ENCODE measurements at places on chromosomes 5 and 9. TPM values are rescaled to one million over a fixed set of nuclear protein-coding genes. Genes with fewer than 3 reads are reported as not detected.

Gene FGFR4
- polyA plus RNA-seq, result 45.0 TPM

DNA sequence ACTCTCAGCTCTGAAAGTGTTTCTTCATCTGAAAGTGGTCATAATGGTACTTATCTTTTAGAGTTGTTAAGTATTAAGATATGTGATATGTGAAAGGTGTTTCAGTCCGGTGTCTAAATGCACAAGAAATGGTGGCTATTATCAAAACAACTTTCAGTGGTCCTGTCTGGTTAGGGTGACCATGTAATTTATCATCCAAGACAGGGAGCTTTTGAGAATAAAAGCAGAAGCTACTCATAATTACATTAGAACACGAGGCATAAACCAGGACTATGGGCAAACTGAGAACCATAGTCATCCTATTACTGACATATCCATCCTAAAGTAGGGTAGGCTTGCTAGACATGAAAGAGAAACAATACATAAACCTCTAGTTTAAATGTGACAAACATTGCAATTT is 418.1 kb upstream of the SEMA6A start:
- no peak for DNase-seq

DNA sequence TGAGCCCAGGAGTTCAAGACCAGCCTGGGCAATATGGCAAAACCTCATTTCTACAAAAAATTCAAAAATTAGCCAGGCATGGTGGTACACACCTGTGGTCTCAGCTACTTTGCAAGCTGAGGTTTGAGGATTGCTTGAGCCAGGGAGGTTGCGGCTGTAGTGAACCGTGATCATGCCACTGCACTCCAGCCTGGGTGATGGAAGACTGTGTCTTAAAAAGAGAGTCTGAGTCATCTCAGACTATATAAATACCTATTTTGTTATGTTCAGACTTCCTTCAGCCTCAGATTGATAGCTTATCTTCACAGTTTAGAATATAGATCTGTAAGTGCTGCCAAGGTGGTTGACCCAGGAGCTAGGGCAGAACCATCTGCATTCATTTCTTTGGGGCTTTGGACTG is 1.6 kb upstream of the PAIP2 start:
- DNase-seq, result no peak

Gene SHROOM1
- 16.2 TPM for polyA plus RNA-seq

- no peak for DNase-seq
Observed at GRCh38 chr5:27818888-27819287, 780.5 kb upstream of the CDH9 start.

DNA sequence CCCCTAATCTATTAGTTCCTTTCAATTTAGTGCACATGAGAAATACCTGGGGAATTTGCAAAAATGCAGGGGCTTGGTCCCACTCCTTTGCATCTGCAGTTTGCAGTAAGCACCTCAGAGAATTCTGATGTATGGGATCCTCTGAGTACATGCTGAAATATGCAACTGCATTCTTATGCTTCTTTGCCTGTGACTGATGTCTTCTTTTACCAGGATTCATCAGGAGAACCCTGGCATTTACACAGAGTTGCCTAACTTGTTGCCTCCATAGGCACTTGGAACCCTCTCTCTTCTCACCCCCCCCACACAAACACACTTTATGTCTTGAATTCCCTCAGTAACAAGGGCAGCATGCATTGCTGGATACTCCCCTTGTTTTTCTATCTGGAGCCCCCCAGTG is 173.1 kb downstream of the KDM4C start:
- no peak for DNase-seq

DNA sequence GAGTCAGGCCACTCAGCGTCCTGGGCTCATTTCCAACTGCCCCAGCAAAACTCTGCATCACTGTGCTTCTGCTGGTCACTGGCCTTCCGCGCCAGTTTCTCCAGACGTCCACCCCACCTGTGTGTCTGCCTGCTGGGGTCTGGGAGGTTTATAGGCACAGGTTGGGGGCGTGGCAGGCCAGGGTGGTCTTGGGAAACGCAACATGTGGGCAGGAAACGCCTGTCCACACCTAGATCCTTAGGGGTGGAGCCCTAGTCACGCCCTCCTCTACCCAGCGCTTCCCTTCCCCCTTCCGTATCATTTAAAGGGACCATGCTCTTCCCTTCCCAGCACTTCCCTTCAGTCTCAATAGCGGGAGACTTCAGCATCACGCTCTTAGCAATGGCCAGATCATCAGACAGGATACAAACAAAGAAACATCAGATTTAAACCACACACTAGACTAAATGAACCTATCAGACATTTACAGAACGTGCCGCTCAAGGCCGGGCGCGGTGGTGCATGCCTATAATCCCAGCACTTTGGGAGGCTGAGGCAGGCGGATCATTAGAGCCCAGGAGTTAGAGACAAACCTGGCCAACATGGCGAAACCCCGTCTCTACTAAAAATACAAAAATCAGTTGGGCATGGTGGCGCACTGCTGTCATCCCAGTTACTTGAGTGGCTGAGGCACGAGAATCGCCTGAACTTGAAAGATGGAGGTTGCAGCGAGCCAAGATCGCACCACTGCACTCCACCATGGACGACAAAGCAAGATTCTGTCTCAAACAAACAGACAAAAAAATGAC is 11.8 kb upstream of the BTNL9 start:
- no peak for DNase-seq

GRCh38 chr5:26894719-26895263 is 143.6 kb downstream of the CDH9 start:
- no peak for DNase-seq

GRCh38 chr9:88980740-88981203 is 10.5 kb upstream of the S1PR3 start:
- no peak for DNase-seq

DNA sequence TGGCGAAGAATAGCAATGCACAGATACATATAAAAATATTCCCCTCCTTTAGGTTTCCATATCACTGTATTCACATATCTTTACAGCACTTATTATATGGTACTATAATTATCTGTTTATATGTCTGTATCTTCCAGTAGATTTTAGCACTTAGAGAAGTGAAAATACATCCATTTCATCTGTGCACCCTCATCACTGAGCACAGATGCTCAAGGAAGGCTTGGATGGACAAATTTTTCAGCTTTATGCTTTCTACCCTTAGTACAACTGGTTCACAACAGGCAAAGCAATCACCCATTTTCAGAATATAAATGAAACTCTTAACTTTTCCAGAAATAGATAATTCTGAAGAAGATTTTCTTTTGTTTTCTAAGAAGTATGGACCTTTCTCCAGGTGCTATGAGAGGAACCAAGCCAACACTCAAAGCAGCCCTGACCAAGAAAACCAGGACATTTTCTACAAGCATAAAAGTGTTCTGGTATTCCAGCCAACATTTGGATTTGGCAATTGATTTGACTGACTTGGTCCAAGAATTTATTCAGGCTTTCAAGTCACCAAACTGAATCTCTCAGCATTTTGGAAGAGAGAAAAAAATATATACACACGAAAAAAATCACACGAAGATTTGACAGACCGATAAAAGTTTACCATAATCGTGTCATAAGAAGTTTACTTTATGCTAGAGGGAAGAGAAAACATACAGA is 170.2 kb upstream of the CD180 start:
- DNase-seq, result no peak

DNA sequence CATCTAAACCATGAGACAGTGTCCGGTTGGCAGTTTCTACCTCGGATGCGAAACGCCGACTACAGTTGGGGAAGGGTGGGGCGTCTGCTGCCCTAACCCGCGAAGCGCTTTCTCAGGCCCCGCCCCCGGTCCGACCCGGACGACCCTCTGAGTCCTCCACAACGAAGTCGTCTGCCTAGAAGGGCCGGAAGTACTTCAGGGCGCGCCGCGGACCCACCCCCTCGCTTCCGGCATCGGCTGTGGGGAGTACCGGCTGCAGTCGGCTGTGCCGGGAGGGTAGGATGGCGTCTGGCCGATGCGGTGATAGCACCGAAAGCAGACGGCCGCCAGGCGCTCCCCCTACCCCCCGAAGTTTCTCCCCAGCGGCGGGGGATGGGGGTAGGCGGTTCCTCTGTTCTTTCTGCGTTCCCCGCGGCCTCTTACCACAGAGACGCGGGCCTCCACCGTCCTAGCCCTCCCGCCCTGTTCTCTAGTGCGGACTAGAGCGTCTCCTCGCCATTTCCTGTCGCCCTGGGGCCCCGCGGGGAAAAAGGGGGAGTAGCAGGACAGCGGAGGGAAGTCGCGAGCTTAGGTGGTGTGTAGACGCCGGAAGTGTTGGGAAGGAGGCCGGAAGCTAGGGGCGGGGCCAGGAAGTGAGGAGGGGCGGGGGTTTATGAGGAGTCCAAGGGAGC is at the start of gene TRIM41:
Gene TRIM41, plus strand, starts transcription at position 224 of the 671 bp plus-strand sequence. CDS start 719 bp downstream, outside the sequence.
- DNase-seq, result peak; percentile 95

DNA sequence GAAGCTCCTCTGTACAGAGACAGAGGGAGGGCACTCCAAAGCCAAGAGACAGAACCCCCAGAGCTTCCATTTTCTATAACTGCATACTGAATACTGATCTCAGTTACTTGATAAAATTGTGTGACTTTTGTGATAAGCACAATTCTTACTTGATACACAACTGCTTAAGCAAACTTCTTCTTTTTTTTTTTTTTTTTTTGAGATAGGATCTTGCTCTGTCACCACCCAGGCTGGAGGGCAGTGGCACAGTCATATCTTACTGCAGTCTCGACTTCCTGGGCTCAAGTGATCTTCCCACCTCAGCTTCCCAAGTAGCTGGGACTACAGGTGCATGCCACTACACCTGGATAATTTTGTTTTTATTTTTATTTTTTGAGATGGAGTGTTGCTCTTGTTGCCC is 252.1 kb upstream of the ZNF608 start:
- DNase-seq, result no peak

GRCh38 chr5:164097749-164098148 is 592.3 kb downstream of the MAT2B start:
- no peak for DNase-seq

DNA sequence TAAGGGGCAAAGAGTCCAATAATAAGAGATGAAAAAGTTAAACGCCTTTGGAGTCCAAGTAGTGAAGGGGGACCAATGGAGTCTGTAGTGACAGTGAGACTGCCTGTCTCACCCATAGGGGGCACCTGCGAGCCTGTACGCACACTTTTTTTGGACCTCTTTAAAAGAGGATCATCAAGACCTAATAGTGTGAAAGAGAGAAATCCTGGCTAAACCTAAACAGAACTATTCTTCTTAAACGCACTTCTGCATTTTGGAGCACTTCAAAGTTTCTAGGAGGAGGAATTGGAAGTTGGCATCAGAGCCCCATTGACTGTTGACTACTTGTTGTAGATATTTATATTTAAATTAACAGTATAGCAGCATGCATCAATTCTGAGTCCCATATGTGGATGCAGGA is 636.1 kb upstream of the KLF4 start:
- no peak for DNase-seq

DNA sequence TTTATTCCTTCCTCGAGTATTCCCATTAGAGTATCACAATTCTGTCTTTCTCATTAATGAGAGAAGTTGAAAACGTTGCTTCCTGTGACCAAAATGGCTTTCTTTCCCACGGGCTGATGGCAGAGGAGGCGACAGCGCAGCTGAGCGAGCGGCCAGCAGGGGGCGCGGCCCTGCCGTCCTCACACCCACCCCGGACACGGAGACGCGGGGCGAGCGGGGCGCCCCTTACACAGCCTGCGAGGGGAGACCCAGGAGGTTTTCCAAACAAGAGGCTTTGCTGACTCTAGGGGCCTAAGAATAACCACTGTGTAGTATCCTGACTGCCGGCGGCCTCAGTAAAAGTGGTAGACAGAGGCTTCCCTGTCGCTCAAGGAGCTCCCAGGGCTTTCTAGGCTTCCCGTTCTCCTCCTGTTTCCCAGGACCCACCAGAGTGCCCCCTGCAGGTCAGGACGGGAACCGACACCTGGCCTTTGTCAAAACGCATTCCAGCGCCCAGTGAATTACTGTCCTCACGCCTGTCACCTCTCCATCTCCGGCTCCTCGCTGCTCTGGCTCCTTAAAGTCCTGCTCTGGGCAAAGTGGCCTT is 27.3 kb upstream of the FGF1 start:
- DNase-seq, result peak; percentile 86

DNA sequence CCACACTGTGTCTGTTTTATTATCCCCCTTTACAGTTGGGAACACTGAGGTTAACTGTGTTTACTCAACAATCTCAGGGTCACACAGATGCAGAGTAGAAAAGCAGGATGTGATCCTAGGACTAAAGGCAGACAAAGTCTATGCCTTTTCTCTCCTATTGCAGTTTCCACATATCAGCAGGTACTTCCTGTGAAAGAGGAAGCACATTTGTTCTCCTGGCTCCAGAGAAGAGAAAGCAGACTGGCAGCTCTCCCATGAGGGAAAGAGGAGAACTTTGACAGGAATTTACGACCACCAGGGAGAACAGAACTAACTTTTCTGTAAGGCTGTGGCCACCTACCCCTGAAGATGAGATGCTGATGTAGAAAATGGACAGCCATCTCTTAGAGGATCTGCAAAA is 84.2 kb upstream of the TNC start:
- DNase-seq, result no peak

DNA sequence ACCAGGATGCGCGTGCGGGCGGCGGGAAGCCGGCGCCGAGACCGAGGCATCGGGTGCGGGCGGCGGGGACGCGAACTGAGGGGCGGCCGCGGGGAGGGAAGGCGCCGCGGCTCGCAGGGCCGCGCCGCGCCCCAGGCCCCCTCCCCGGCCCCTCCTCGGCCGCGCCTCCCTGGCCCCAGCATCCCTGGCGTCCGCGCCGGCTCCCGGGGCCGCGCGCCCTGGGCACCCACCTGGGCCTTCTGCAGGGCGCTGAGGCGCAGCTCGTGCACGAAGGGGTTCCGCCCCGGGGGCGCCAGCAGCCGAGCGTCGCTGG is 324 bp downstream of the LPCAT1 start:
- no peak for DNase-seq

Gene PLPP1
- polyA plus RNA-seq, result 79.4 TPM

- no peak for DNase-seq
Observed at GRCh38 chr9:70564468-70565335, 150.2 kb upstream of the KLF9 start.

DNA sequence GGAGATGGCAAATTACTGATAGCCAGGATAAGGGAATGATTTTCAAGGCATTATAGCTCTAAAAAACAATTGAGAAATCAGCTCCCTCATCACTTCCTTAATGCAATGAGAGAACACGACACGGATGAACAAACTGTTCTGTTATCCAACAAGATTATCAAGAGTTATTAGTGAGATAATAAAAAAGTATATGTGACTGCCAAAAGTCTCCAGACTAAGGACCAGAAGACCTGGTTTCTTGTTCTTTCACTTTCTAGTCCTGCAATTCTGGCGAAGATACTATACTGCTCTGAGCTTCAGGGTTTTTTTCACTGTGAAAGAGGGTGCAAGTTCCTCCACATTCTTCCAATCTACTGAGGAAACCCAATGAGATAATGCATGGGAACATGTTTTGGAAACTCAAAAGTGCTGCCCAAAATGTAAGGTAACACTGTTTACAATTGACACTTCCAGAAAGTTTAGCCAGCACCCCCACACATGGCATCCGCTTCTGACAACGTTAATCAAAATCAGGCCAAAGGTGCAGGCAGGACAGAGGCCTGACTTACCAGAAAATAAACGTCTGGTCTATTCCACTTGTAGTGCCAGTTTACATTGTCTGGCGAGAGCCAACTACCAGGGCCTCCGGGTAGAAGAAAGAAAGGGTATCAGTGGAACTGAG is 254.2 kb downstream of the DOCK8 start:
- DNase-seq, result peak; percentile 34

All from left renal cortex interstitium (tissue), 4 donors.